ENCODE measurements at places on chromosomes 1 and 21.

- no peak for DNase-seq
Observed at GRCh38 chr1:197391303-197392226, 123.5 kb downstream of the CRB1 start.

- peak; percentile 58 for DNase-seq
Observed at GRCh38 chr1:235430991-235431390, 63.8 kb downstream of the TBCE start.

- no peak for DNase-seq
Observed at GRCh38 chr1:156075775-156076204, 6.5 kb downstream of the MEX3A start.

GRCh38 chr1:107877745-107878144, 87.2 kb downstream of the VAV3 start:
- DNase-seq = no peak

Data from AG10803 (cell line).